ENCODE measurements at places on chromosomes 3 and 15. TPM values are rescaled to one million over a fixed set of nuclear protein-coding genes. Genes with fewer than 3 reads are reported as not detected.

SEMA3F gene
- total RNA-seq = 7.8 TPM

RAD51 gene
- 5.5 TPM for total RNA-seq

HTR3C gene
- not detected for total RNA-seq

PP2D1 gene
- total RNA-seq = not detected

ACTL6A gene
- total RNA-seq = 58.5 TPM

ERC2 gene
- total RNA-seq = not detected

TEX55 gene
- total RNA-seq = not detected

KBTBD8 gene
- total RNA-seq = 4.3 TPM

P2RY13 gene
- not detected for total RNA-seq

CCR3 gene
- not detected for total RNA-seq

FAM174B gene
- total RNA-seq = 0.29 TPM

ALPK3 gene
- under 0.01 TPM for total RNA-seq

RHCG gene
- total RNA-seq = not detected

TTLL13 gene
- total RNA-seq = not detected

CHRM5 gene
- not detected for total RNA-seq

NR2F2 gene
- total RNA-seq = 30.3 TPM

SKIC8 gene
- total RNA-seq = 111 TPM

DLEC1 gene
- total RNA-seq = 0.18 TPM

ZNF80 gene
- not detected for total RNA-seq

CHST14 gene
- total RNA-seq = 32.6 TPM

BUB1B gene
- total RNA-seq = 15.3 TPM

SUCLG2 gene
- total RNA-seq = 83.0 TPM

NRG4 gene
- not detected for total RNA-seq

CLCN2 gene
- total RNA-seq = 4.6 TPM

ZMYND10 gene
- total RNA-seq = 1.7 TPM

ATP13A3 gene
- total RNA-seq = 65.4 TPM

CYP11A1 gene
- total RNA-seq = 3.2 TPM

DOCK3 gene
- not detected for total RNA-seq

Data from myometrial cell (primary cell).